ENCODE measurements at places on chromosomes 2 and 18. TPM values are rescaled to one million over a fixed set of nuclear protein-coding genes. Genes with fewer than 3 reads are reported as not detected.

Gene HOXD1
- total RNA-seq, result not detected

Gene KLHL30
- total RNA-seq, result not detected

Gene GPBAR1
- total RNA-seq, result 0.63 TPM

Gene NEU2
- total RNA-seq, result not detected

Gene SCN9A
- 0.13 TPM for total RNA-seq

Gene GPR39
- total RNA-seq, result not detected

Gene SKOR2
- not detected for total RNA-seq

Gene GPR75
- 2.1 TPM for total RNA-seq

Gene SERPINB11
- total RNA-seq, result not detected

Gene C1GALT1C1L
- not detected for total RNA-seq

Gene OR6B2
- not detected for total RNA-seq

Gene IL1A
- 0.22 TPM for total RNA-seq

Gene TRABD2A
- 97.7 TPM for total RNA-seq

Gene SUPT7L
- total RNA-seq, result 35.3 TPM

Gene ACTG2
- not detected for total RNA-seq

Gene RESP18
- total RNA-seq, result not detected

Gene HOXD10
- total RNA-seq, result not detected

Gene SLC9A4
- 0.10 TPM for total RNA-seq

Gene POTEI
- total RNA-seq, result not detected

Gene CENPA
- 31.0 TPM for total RNA-seq

Gene IL36RN
- total RNA-seq, result not detected

Gene RUFY4
- total RNA-seq, result 0.36 TPM

Gene KANSL3
- 45.7 TPM for total RNA-seq

Gene MOGAT1
- total RNA-seq, result not detected

Gene ADGRF3
- total RNA-seq, result 5.2 TPM

Measured in activated naive CD4-positive, alpha-beta T cell treated with anti-CD3 and anti-CD28 coated beads, Interleukin-2, amount 10 ng/mL, durations not matched to agents 5 hours and 36 hours (primary cell).